ENCODE measurements at places on chromosomes 1 and 21. TPM values are rescaled to one million over a fixed set of nuclear protein-coding genes. Genes with fewer than 3 reads are reported as not detected.

DNA sequence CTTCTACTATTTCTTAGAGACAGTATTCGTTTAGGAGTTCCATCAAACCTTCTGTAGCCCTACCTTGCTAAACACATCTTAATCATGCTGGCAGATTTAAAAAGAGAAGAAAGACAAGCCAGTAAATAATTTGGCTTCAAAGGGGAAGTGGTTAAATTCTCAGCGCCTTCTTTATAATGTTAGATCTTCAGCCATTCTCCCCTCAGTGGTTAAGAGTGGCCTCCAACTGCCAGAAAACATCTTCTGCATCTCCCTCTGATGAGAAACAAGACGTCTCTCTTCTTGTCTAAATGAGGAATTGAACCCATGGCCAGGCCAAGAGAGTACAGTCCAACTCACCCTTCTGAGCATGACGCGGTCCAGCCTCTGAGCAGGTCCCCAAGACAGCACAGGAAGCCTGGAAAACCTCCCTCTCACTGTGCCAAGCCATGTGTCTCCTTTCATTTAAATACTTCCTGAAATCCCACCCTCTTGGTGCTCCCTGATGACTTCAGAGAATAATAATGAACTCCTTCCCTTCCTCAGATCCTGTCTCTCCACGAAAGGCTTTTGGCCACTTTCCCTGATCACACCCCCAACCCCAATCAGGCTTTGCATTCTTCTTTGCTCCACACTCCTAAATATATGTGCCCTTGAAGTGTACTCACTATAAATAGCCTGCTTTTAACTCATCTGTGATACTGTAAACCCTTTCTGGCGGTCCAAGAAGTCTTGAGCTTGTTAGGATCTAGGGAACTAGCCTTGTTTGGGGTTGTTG lies 16.4 kb upstream of the LRRC52 start:
- H3K4me3 ChIP-seq, result no peak overlapping the region
- H3K27me3 ChIP-seq, result no peaks in the 10 kb centered on the region
- H3K36me3 ChIP-seq, result no peaks in the 10 kb centered on the region

- H3K4me1 ChIP-seq, result no peaks in the 10 kb centered on the region
- no peak for DNase-seq
- H3K27me3 ChIP-seq, result no peaks in the 10 kb centered on the region
- no peaks in the 10 kb centered on the region for H3K36me3 ChIP-seq
- H3K4me3 ChIP-seq, result no peak overlapping the region
Measured at GRCh38 chr1:227761621-227762230, 26.5 kb downstream of the SNAP47 start.

The LAMB3 gene
- total RNA-seq, result 1.6 TPM

The LPAR3 gene
- total RNA-seq, result 65.9 TPM
